ENCODE measurements at places on chromosomes 3 and 15. TPM values are rescaled to one million over a fixed set of nuclear protein-coding genes. Genes with fewer than 3 reads are reported as not detected.

DNA sequence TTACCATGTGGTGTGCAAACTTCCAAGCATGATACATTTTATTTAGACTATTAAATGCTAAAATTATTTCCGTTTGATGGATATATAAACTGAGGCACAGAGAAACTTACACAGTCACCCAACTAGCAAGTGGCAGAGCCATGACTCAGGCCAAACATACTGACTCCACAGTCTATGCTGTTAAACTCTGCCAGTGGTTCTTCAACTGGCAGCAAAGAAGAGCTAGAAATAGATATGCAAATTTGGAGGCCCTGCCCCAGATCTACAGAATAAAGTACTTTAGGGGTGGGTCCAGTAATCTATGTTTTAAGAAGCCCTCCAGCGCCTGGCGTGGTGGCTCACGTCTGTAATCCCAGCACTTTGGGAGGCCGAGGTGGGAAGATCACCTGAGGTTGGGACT lies 400.0 kb downstream of the FOXP1 start:
- DNase-seq, result no peak

- no peak for DNase-seq
Measured at GRCh38 chr3:185517387-185518130, 18.7 kb upstream of the TMEM41A start.

DNA sequence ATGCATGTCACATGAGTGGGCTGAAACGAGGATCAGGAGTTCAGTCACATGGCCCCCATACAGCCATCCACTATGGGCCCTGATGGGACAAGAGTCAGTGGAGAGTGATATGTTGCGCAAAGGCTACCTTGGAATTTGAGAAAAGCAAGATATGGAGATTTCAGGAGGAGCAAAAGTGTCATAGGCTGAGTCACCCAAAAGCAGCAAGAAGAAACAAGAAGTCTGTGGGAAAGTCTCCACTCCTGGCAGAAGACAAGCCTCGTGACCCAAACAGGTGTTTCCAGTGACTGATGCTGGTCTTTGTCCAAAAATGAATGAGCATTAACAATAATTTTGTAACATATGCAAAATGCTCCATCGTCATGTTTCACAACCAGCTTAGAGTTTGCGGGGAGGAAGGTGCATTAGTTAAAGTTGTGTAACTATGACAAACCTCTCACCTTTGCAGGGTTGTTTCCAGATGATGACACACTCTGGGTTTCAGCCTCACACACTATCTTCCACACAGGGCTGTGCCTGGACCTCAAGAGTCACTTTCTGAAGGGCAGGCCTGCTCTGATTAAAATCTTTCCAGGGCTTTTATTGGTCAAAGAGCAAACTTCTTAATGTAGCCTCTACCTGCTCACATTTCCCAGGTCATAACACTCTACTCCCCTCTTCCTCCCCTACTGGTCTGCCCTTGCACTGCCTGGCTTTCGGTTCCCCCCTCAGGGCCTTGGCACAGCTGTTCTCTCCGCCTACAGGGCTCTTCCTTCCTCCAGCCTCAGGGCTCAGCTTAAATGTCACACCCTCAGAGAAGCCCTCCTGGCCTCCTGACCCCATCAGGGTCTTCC lies 3.9 kb upstream of the DNASE1L3 start:
- DNase-seq, result no peak

ARIH2 gene
- 55.5 TPM for total RNA-seq

DNAJA4 gene
- 10.2 TPM for total RNA-seq

KIF7 gene
- total RNA-seq, result 5.1 TPM

CAPN3 gene
- total RNA-seq, result 4.1 TPM

- DNase-seq, result no peak
Measured at GRCh38 chr3:35670408-35670965, 31.2 kb downstream of the ARPP21 start.

ATP13A5 gene
- not detected for total RNA-seq

PIGZ gene
- 10.6 TPM for total RNA-seq

DNA sequence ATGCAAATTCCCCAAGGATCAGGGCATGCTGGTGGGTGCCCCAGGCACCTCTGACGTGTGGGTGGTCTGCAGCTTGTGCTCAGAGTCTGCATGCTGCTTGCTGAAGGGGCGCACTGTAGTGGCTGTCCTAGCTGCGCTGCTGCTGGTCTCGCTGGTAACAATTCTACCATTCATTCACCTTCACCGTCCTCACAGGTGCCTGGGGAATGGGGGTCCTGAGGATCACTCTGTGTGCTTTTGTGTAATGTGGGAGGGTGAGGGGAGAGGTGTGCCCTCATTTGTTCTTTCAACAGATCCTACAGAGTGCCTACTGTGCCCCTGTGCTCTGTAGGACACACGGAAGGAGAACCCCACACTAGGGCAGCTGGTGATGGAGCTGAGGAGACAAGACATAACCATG lies 2.1 kb upstream of the ITGA11 start:
- no peak for DNase-seq

DNA sequence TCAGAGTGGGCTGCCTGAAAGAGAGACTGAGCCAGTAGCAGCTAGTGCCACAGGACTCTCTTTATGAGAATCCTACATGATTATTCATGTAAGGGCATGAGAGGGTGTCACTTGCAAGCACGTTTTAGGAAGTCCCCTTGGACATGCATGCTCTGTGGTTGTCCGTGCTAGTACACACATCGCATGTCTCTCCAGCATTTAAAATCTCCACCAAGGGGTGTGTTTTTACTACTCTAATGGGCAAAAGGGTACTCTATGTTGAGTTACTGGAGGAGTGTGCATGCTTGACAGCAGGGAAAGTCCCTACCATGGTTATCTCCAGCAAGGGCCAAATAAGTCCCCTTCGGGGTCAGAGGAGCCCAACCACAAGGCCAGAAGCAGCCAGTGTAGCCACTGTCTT lies 70.7 kb downstream of the DCLK3 start:
- no peak for DNase-seq

RLBP1 gene
- total RNA-seq, result not detected

RAD51 gene
- 4.7 TPM for total RNA-seq

DNA sequence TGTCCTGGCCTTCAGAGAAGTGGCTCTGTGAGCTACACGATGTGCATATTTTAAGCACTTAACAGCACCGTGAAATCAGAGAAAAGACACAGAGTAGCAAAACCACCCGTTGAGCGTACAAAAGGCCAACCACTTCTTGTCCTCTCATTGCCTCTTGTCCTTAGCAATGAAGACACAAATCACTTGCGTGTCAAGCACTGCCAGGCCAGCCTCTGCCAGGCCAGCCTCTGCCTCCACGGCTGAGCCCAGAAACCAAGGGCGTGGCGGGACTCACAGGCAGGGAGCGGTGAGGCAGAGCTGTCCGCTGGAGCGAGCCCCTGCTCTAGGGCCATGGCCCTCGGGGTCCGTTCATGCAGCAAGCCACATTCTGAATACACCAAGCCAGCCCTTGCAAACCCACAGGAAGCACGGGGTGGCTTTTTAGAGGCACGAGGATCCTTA lies 4.0 kb downstream of the MUC4 start:
- DNase-seq, result no peak

RTP2 gene
- total RNA-seq, result not detected

GRCh38 chr3:9402410-9403228 lies 5.2 kb downstream of the SETD5 start:
- DNase-seq, result no peak

DNA sequence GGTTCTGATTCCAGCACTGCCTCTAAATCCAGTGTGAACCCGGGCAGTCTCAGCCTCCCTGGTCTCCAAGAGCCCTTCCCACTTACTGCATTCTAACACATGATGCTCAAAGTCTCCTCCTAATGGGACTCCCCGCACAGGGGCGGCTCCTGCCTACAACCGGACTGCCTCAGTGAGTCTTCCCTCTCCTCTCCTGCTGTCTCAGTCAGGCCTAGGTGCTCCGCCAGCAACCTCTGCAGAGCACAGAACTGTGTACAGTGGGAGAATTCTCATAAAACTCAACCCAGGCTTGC lies 28.9 kb downstream of the TBC1D2B start:
- DNase-seq, result no peak

- DNase-seq, result no peak
Measured at GRCh38 chr15:48625126-48625525, 20.4 kb downstream of the FBN1 start.

DNA sequence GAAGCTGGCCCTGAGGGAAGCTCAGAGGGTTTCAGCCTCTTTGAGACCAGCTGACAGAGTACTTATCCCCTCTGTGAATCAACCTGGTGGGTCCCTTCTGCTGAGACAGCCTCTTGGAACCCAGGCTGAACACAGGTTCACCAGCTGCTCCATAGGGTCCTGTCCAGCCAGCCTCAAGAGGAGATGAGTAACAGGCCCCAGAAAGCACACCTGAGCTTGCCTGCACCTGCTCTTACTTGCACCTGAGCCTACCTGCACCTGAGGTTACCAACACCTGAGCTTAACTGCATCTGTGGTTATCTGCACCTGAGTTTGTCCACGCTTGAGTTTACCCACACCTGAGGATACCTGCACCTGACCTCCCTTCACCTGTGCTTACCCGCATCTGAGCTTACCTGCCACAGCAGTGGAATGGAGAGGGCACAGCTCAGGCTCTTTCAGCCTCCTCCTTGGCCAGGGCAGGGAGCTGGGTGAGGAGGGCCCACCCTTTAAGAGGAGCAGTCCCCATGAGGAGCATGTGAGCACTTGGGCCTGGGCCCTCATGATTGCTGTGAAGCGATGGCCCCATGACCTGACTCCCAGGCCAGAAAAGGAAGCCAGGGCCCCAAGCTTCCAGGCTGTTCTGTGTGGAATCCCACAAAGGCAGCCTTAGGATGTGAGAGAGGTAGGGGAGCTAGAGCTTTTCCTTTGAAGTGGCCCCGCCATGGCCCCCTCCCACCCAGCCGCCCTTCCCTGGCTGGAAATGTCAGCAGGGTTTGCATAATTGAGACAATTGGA lies at the start of gene TRPM1:
TSS of gene TRPM1 (minus strand) at position 464 of the 777 bp plus-strand sequence. CDS start 20,370 bp downstream, outside the sequence.
- no peak for DNase-seq

- no peak for DNase-seq
Measured at GRCh38 chr15:48898446-48898845, 20.5 kb downstream of the EID1 start.

FGF12 gene
- total RNA-seq, result 2.1 TPM

GRCh38 chr15:36601952-36602351 lies 22.5 kb downstream of the CDIN1 start:
- DNase-seq, result no peak

DNA sequence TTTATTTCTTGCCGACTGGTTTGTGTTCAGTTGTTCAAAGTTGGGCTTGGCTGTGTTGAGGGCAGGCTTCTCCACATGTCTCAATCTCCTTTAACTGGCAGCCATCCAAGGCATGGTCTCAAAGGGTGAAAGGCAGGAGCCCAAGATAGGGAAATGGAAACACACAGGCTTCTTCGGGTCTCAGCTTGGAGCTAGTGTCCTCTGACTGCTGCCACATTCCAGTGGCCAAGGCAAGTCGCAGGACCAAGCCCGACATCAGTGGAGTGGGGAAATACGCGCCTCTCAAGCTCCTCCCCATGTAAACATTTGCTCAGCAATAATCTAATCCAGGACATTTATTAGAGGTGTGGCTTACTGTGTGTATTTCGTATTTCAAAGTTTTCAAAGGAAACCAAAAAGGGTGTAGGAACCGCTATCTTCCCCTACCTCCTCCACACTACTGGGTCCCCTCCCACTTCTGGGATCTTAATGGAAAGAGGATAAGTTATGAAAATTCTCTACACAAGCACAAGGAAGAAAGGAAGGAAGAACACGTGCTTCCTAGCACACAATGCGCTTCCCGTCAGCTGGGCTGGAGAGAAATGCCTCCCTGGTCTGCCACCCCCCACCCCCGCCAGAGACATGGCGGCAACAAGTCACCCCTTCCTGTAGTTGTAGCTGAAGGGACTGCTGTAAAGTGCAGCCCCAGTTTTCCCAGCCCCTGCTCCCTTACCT lies 181.7 kb downstream of the FAM43A start:
- DNase-seq, result peak; percentile 75

UBAP1L gene
- 1.6 TPM for total RNA-seq

DNA sequence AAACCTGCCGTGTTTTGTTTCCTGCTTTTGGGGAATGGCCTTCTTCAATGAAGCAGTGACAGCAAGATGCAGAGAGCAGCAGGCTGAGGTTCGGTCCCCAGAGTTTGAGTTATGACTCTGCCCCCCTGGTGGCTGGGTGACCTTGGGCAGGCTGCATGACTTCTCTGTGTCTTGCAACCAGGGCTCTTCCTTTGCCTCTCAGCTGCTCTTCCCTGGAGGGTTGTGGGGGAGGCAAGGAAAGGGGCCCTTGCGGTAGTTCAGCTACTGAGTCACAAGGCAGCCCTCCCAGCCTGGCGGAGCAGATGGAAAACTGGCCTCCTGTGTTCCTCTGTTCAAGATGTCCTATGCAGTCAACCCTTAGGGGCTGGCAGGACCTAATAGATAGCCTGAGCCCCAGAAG lies 17.1 kb downstream of the CTXND1 start:
- no peak for DNase-seq

- no peak for DNase-seq
Measured at GRCh38 chr3:181418233-181418632, 293.5 kb upstream of the SOX2 start.

DNA sequence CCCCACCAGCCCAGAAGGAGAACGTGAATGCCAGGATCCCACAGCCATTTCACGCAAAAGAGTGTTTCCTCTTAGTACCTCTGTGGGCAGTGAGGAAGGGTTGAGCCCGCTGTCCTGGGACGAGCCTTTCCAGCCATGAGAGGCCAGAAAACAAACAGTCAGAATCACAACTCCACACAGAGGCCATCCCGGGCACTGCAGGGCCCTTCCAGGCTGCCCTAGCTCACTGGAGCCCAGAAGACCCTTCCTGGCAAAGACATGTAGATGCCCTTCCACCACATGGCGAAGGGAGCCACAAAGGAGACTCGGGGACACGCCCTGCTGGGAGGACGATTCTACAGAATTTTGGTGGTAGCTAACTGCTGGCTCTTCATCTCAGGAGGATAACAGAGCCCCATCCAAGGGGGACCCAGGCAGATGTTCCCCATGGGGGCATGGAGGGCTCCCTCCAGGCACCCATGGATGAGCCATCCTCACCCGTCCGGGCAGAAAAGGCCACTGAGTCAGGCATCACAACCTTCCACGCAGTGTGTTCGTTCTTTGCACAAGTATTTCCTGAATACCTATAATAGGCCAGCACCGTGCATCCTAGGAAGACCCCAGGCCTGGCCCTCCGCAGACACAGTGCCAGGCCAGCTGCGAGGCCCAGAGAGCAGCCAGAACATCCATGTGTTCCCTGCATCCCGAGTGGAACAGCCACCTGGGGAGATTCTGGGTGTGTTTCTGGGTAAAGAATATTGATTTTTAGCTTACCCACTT lies 47.2 kb downstream of the SLC12A8 start:
- DNase-seq, result no peak

GRCh38 chr3:56253941-56254665 lies 214.2 kb downstream of the ERC2 start:
- DNase-seq, result no peak

GRCh38 chr3:42701371-42702065 lies 1.1 kb downstream of the HHATL start:
- no peak for DNase-seq

Measured in glomerular endothelial cell (primary cell).